ENCODE measurements at places on chromosomes 6 and 20. TPM values are rescaled to one million over a fixed set of nuclear protein-coding genes. Genes with fewer than 3 reads are reported as not detected.

DNA sequence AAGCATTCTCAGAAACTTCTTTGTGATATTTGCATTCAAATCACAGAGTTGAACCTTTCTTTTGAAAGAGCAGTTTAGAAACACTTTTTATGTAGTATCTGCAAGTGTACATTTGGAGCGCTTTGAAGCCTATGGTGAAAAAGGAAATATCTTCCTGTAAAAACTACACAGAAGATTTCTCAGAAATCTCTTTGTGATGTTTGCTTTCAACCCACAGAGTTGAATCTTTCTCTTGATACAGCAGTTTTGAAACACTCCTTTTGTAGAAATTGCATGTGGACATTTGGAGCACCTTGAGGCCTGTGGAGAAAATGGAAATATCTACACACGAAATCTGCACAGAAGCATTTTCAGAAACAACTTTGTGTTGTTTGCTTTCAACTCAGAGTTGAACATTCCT, 612.3 kb upstream of the ZNF337 start:
- no peak for DNase-seq

DNA sequence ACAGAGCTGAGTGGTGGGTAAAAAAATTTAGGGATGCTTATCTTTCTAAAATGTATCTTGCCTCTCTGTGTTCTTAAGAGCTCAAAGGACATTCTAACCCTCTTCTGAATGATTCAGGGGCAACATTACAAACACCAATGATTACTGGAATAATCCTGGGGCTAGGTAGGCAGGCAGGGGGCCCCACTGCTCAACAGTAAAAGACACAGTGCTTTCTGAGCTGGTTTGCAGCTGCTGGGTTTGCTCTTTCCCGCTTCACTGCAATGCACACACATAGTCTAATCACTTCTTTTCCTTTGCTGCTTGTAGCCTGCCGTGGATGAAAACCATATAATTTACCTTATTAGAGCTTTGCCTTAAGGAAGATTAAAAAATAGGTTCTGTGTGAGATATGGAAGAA, 23.9 kb downstream of the CLDN20 start:
- no peak for DNase-seq

- DNase-seq, result no peak
Measured at GRCh38 chr6:141218583-141218982, 914.1 kb upstream of the GJE1 start.

TPBG gene
- not detected for total RNA-seq
